ENCODE measurements at places on chromosomes 12 and 14.
A peak's percentile ranks its signal among the peaks of the same experiment; 100 is the strongest.

- peak; percentile 7 for DNase-seq
Observed at GRCh38 chr14:52694761-52695480, 437 bp downstream of the ERO1A start.

DNA sequence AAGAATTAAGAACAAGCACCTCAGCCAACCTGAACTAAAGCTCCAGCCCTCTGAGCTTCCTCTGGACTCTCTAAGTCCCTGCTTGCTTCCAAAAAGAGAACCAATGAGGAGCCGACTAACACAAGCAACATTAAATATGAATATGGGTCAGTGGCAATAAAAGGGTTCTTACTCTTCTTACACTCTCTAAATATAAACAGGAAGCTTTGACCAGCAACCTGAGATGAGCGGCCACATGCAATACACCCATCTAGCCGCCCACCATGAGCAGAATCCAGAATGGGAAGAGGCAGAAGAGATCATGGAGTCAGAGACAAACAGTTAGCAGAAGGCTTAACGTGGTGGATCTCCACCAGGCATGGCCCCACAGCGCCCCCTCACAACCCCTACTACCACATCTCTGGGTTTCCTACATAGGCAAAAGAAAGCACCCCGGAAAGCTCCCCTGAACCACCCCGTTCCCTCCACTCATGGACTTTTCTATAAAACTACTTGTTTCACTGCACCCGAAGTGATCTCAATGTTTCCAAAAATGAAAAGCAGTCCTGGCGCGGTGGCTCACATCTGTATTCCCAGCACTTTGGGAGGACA lies 59.4 kb downstream of the TTC7B start:
- no peak for DNase-seq

DNA sequence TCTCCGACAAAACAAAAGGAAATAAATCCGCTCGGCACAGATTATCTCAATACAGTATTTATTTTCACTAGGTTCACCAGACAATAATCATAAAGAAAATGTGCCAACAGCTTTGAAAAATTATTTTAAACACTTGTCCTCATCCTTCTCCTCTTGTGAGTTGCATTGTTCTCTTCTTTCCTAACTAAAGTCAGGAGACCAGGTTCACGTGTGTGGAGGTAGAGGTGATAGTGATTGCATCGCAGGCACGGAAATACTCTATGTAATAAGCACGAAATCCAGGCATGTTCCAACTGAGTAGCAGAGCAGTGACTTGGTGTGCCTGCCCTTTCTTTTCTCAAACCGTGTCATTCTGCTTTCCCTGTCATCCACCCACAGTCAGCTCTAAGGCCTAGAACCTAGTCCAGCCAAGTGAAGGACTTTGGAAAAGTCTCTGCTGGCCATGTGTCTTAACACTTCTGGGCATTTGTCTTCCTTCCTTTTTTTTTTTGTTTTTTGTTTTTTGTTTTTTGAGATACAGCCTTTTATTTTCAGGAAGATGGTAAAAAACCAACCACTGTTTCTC lies 939 bp upstream of the SEL1L start:
- no peak for DNase-seq

DNA sequence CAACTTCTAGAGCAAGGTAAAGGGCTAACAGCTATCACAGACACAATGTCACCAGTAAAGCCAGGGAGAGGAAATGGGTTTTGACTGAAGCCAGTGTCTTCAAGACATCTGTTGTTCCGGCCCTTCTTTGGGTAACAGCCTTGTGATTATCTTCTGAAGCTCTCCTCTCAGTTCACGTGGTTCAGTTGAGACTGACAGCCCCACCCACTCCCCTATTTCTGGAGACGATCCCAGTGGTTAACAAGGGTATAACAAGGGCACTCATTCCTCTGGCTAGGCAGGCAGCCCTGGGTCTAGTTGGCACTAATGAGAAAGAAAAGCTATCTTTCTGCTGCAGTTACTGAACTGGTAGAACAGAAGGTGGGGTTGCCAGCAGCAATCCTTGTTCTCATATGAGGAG lies 6.9 kb downstream of the GNPTAB start:
- DNase-seq, result peak; percentile 4

DNA sequence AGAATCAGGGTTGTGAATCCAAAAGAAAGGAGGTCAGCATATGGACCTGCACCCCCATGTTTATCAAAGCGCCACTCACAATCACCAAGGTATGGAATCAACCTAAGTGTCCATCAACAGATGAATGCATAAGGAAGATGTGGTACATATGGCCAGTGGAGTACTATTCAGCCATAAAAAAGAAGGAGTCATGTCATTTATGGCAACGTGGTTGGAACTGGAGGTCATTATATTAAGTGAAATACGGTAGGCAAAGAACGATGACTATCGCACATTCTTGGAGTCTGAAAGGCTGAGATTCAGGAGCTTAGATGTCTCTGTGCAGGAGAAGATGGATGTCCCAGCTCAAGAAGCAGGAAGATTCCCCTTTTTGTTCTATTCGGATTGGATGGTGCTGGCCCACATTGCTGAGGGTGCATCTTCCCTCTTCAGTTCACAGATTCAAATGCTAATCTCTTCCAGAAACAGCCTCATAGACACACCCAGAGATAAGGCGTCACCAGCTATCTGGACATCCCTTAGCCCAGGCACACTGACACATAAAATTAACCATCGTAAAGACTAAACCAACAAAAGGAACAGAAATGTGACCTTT lies 108.1 kb downstream of the GLT1D1 start:
- no peak for DNase-seq

GRCh38 chr12:125889742-125890141 lies 824.5 kb downstream of the AACS start:
- DNase-seq, result no peak

GRCh38 chr12:9361879-9362326 lies 153.7 kb upstream of the PZP start:
- no peak for DNase-seq

- no peak for DNase-seq
Observed at GRCh38 chr12:125128439-125129178, 63.4 kb downstream of the AACS start.

DNA sequence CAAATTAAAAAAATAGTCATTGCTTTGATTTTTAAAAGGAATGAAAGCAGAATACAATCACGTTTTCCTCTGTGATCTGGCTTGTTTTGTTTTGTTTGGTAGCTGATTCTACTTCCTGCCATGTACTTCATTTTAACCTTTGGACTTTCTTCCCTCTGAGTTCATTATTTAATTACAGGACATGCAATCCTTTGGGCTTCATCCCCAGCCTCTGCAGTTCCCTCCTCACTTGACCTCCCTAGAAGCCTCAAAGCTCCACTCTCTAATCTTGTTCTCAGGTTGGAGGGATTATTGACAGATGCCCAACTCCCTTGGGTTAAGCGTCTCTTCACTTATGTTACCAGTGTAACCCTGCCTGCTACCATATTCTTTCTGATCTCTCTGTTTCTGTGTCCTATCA lies 967.9 kb upstream of the SEL1L start:
- DNase-seq, result no peak

GRCh38 chr14:54219261-54220070 lies 177.3 kb upstream of the CDKN3 start:
- no peak for DNase-seq

GRCh38 chr12:129594098-129594497 lies 309.7 kb downstream of the TMEM132D start:
- no peak for DNase-seq

- DNase-seq, result no peak
Observed at GRCh38 chr12:15852383-15852782, 29.8 kb upstream of the STRAP start.

DNA sequence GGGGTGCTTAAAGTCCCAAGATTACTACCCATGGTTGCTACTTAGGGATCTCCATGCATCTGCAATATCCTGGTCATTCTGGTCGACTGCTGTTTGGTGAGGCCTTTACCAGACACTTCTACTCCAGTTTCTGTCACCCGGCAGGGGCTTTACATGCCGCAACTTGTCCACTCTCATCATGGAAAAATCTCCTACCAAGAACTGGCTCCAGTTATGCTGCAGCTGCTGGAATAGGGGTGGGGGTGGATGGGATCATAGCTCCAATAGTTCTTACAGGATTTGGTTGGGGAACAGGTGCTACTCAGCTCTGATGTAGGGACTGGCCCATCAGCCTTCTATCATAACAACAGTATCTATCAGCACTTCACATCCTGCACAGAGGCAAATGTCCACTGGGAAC lies 51.6 kb downstream of the SPTB start:
- DNase-seq, result no peak

DNA sequence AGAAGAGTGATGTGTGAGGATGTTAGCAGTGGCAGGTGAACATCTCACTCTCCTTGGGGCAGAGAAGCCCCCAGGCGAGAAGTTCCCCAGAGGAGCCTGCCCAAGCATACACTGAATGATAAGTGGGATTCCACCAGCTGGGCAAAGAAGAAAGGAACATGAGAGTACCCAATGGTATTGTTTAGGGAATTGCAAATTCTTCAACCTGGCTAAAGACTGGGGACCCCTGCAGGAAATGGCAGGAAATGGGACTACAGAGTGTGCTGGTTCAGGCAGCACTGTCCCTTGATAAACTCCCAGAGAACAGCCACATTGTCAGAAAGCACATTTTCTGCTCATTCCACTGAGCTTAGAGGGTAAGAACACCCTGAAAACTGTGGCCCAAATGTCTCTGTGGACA lies 121.3 kb downstream of the RPS29 start:
- DNase-seq, result no peak

DNA sequence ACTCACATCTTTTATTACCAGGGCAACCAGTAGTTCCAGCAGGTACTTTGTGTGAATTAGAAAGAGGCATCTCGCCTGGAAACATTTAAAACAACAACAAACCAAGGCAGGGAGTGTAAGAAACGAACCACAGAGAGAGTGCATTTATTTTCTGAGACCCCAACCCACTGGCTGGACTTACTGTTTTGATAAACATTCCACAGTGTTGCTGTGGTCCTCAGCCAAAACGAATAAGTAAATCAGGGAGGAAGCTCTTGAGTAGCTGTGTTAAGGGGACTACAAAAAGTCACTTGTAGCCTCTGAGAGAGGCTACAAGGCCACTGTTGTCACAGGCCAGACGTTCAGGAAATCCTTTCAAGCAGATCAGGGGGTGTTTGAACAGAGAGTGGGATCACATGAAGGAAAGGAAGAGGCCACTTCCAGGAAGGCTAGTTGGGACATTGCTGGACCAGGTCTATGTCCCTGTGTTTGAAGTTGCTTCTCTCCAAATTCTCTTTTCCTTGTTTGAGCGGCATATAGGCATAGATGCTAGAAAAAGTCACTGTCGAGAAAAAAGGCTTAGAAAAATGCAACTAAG lies 33.8 kb downstream of the DMAC2L start:
- no peak for DNase-seq

- DNase-seq, result no peak
Observed at GRCh38 chr12:75139196-75139595, 70.4 kb downstream of the KCNC2 start.

DNA sequence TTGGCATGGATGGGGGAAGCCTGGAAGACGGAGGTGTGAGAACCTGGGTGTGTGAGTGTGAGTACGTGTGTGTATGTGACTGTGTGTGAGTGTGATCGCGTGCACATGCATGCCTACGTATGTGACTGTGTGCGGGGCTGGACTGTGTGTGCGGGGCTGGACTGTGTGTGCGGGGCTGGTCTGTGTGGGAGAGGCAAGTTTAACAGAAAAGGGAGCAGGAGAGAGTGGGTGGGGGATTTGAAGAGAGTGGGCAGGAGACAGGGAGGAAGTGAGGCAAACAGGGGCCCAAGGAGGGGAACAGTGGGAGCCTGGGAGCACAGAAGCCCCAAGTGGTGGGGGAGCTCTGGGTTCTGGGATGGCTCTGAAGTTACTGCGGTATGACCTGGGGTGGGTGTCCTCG lies 103.7 kb upstream of the LHX5 start:
- no peak for DNase-seq

GRCh38 chr14:95389471-95390011 lies 69.8 kb upstream of the CLMN start:
- DNase-seq, result no peak

GRCh38 chr12:93375906-93376305 lies 1.8 kb upstream of the NUDT4 start:
- no peak for DNase-seq

- DNase-seq, result no peak
Observed at GRCh38 chr14:60989599-60989998, 8.6 kb downstream of the SLC38A6 start.

- no peak for DNase-seq
Observed at GRCh38 chr12:46265734-46266133, 3.1 kb downstream of the SLC38A1 start.

DNA sequence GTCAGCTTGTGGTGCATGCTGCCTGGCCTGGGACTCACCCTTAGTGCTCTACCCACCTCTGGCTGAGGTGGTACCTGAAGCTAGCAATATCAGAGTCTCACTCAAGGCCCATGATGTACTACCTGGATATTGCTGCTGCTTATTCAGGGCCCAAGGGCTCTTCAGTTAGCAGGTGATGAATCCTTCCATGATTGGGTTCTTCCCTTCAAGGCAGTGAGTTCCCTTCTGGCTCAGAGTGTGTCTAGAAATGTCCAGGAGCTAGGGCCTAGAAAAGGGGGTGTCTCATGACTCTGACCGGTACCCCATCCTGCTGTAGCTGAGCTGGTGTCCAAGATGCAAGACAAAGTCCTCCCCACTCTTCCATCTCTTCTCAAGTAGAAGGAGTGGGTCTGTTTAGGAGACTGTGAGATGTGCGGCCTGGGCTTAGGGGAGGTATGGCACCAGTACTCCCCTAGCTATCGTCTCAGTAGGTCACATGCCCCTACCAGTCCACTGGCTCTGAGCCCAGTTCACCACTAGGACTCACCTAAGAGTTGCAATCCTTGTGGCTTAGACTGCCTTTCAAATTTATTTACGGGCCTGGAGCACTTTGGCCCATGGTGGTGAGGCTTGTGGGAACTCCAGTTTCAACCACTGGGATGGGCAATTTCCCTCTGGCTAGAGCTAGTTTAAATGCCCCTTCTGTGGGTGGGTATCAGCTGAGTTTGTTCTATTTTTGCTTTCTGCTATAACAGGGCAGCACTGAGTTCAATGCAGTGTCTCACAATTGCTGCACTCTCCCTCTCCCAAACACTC lies 12.2 kb downstream of the PRORP start:
- no peak for DNase-seq

- DNase-seq, result no peak
Observed at GRCh38 chr14:80977221-80977620, 21.8 kb downstream of the TSHR start.

GRCh38 chr12:4867384-4867783 lies 42.3 kb upstream of the KCNA1 start:
- no peak for DNase-seq

GRCh38 chr14:86824167-86824566 lies 1168.8 kb downstream of the GALC start:
- no peak for DNase-seq

DNA sequence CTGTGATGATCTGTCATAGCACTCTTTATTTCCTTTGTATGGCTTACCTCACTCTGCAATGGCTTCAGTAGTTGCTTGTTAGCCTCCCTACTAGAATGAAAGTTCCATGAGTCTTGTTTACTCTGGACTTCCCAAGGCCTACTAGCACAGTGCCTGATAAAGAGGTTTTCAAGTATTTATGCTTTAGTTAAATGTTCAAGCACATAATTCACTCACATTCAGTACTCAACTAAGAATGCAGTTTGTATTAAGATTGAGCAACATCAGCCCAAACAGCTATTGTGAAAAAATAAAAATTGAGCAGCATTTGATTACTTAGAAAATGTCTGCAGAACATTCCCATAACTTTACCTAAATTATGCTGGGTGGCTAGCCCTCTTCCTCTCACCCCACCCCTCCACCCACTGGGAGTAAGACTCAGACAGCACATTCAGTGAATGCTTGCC lies 158.9 kb upstream of the AMIGO2 start:
- DNase-seq, result no peak
